ENCODE measurements at places on chromosomes 6 and 20.

DNA sequence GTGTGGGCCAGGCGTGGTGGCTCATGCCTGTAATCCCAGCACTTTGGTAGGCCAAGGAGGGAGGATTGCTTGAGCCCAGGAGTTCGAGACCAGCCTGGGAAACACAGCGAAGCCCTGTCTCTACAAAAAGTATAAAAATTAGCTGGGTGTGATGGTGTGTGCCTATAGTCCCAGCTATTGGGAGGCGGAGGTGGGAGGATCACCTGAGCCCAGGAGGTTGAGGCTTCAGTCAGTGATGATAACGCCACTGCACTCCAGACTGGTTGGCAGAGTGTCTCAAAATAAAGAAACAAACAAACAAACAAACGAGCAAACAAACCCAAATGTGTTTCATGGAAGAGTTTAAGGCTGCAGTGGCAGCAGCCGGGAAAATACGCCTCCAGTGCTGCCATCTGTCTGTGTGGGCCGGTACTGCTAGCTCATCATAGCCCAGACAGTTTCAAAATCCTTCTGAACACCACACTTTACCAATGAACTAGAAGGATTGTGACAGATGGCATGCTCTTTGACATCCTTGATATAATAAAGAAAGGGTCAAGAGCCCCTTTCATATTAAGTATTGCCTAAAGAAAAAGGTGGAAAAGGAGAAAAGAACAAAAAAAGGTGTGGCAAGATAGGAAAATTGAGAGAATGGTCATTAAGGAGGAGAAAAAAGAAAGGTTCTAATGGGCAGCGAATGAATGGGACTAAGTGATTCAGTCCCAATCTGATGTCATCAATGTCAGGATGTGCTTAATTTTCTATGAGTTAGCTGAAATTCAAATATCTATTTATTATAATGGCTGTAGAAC lies 298.6 kb downstream of the SYNE1 start:
- DNase-seq = no peak

DNA sequence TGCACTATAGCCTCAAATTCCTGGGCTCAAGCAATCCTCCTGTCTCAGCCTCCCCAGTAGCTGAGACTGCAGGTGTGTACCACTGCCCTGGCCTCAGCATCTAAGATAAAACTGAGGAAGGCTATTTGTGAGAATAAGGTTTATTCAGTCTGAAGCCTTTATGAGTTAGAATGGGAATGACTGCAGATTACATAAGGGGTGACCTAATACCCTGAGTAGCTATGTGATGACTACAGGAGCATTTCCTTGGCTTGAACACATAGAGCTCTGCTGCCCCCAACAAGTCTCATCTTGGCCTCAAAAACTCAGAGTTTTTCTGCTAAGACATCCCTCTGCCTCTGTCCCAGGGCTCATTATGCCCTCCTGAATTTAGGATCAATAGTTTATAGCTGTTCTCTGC lies 7.6 kb downstream of the GSS start:
- DNase-seq = no peak

DNA sequence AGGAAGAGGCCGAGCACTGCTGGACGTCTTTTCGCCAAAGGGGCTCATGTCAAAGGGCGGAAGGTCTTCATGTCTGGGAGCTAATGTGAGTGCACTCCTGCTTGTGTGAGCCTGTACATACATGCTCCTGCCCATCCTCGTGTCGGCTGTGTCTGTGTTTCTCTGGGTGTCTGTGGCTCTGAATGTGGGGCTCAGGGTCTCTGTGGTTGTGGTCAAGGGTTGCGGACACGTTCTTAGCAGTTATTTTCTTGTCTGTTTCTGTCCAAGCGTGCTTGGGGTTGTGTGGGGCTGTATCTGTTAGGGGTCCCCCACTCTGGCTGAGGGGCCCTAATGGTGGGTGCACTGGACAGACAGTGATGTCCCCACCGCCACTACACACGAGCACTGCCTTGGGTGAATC lies 2.9 kb downstream of the AVP start:
- no peak for DNase-seq

- no peak for DNase-seq
Measured at GRCh38 chr6:14190191-14190928, 72.8 kb downstream of the CD83 start.

GRCh38 chr20:23490817-23491216 lies at the start of gene CST8:
Gene CST8, plus strand, starts transcription at chr20:23491117. Its CDS starts 551 bp downstream, at chr20:23491668.
- no peak for DNase-seq

DNA sequence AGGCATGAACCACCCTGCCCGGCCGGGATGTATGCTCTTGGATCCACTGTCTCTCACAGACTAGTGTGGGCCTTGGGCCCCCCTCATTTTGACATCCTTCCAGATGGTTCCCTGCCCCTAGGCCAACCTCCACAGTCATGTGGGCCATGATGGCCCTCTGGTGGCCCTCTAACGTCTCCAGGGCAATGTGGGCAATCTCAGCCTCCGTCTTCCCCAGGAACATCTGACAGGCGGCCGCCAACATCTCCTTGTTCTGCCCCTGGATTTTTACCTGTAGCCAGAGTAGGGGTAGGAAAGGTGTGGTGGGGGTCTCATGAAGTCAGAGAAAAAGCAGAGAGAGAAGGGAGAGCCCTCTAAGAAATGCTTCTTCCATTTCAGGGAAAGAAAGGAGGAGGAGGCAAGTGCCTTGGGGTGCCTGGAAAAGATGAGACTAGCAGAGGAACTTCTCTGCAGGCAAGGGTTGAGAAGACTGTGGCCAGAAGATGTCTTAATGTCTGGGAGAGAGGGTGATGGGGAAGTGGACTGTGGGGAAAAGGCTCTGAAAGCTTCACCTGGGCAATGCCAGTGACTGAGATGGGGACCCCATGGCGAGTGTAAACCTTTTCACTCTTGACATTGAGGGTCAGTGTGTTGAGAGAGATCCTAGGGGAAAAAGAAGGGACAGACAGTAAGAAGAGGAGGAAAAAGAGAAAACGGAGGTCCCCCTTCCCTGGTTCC lies 1.3 kb downstream of the FLOT1 start:
- no peak for DNase-seq

- DNase-seq = no peak
Measured at GRCh38 chr6:11929241-11929835, 82.8 kb upstream of the HIVEP1 start.

DNA sequence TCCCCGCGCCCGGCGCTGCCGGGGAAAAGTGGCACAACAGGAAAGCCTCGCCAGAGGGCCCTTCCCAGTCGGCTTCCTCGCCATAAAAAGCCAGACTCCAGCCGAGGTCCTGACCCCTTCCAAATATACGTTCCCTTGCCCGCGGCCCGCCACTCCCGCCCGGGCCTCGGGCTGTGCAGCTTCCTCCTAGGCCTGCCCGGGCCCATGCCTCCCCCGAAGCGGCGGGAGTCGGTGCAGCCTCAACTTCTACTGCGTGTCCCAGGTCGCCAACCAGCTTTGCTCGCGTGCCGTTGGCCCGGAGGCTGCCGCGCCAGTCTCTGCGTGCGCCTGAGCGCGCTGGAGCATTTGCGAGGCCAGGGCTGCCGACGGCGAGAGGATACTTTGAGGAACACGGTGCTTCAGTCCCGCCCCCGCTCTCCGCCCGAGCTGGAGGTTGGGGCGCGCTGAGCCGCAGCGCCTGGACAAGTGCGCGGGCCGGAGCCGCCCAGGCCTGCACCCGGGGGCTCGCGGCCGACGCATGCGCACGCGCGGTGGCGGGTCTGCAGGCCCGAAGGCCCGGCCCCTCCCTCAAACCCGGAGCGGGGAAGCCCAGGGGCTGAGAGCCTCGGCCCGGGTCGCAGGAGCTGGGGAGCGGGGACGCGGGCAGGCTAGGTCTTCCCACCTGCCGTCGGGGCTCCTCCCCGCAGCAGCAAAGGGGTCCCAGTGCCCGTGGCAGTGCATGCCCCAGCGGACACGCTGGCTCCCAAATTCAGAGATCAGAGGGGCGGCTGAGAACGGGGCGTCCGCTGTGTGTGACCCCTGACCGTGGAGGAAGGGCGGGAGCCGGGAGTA lies 10.2 kb downstream of the FOXC1 start:
- DNase-seq = no peak

- no peak for DNase-seq
Measured at GRCh38 chr6:150304429-150304828, 64.4 kb upstream of the IYD start.

- no peak for DNase-seq
Measured at GRCh38 chr6:131058236-131058635, 4.8 kb downstream of the EPB41L2 start.

DNA sequence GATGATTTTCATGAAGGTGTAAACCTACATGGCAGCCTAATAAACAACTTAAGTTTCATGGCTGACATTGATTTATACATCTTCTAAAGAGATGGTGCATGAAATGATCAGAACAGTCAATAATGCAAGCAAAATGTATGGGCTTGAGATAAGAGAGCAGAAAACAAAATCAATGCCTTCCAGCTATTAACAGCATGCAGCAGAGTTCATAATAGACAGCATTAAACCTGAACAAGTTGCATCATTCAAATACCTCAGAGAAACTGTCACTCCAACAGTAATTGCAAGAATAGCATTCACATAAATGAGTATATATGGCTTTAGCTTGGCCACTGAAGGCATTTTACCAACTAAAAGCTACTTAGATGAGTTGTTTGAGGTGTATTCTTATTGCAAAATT lies 319.6 kb upstream of the ARID1B start:
- no peak for DNase-seq

- DNase-seq = no peak
Measured at GRCh38 chr20:63498960-63499337, at the start of gene EEF1A2. Gene EEF1A2, minus strand, starts transcription at chr20:63499083. Its CDS starts 1,320 bp downstream, at chr20:63497763.

DNA sequence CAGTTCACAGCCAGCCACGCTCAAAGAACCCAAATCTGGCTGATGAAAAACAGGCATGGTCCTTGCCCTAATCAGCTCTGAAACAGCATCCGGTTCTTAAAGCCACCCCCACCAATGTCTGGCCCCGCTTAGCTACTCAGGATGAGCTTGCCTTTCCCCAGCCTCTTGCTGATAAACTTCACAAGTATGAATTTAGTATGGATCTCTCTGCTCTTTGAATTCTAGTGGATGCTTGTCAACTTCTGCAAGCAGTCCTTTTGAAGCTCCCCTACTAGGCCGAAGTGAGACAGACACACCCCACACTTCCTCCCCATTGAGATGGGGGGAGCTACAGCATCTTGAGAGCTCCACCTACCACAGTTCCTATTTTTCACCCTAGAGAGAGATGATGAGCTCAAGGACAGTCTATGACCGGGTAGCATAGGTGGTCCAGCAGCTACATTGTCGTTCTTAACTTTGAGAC lies 36.7 kb downstream of the EBF4 start:
- DNase-seq = no peak

- DNase-seq = no peak
Measured at GRCh38 chr6:157020398-157020797, 243.2 kb downstream of the ARID1B start.

DNA sequence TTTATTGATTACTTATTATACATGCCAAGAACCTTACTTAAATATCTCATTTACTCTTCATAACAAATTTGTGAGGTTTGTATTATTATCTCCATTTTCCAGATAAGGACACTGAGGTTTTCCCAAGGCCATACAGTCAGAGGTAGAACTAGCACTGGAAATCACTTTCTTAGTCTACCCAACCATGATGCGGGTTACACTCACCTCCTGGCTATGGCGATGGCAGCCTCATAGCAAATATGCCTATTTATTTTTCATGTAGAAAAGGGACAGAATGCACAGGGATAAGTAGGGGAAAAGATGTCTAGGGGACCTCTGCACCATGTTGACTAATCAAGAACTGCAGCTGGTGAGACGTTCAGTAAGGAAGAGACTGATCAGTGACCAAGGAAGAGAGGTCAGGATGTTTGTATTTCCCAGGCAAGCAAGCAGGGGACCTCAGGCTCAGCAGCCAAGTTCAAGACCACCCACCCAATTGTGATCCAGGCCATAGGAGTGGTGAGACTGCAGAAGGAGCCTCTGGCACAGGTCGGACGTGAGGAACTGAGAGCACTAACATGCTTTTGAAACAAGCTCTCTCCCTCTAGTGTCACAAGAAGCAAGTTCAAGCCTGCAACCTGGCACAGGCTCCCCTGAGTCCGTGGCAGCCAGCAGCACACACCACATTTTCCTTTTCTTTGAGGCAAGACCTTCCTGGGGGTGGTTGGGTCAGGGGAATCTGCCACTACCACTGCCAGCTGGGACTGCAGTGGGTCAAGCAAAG lies 97.8 kb downstream of the GMPR start:
- no peak for DNase-seq

- DNase-seq = no peak
Measured at GRCh38 chr6:158153576-158153975, 14.5 kb downstream of the SERAC1 start.

DNA sequence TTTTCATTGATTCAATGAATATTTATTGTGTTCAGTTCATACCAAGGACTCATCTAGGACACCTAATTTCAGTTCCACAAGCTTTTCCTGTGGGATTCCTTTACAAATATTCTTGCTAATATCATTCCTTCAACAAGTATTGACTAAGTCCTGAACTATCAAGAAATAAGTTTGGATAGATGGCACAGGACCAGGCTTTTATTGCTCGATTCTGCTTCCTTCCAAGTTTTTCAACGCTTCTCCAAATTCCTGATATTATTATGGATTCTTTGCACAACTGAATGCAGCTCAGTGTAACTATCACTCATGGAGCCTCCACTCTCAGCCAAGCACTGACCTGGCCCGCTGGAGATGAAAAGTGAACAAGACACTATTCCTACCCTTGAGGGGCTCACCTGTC lies 32.7 kb upstream of the COL21A1 start:
- DNase-seq = no peak

DNA sequence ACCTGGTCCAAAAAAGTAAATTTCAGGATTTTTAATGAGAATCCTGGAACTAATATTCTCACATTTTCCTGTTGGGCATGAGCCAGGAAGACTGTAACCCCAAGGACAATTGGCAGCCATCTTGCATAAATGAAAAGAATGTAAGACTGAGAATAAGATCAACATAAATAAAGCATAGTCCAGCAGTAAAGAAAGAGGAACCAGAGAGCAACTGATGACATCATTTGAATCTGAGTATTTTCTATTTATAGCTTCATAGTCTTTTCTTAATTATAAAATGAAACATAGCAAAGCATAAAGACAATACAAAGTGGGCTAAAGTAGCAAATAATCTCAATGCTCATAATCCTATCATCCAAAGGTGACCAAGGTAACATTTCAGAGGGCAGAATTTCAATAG lies 26.6 kb upstream of the FBXL4 start:
- DNase-seq = no peak

DNA sequence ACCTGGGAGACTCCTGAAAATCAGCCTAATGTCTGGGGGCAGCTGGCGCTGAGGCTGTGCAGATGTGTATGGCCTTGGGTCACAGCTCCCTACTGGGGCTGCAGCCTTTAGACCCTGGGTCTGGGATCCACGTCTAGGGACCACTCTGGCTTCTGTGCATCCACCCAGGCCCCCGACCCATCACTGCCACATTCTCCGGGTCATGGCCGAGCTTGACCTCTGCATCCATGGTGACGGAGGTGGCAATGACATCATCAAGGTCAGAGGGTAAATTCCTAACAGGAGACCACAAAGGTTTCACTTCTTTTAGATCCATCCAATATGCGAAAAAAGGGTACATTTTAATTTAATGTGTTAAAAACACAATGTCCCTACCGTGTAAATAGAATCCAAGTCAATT lies 14.5 kb upstream of the PCMTD2 start:
- DNase-seq = no peak

GRCh38 chr6:3617681-3618311 lies 133.7 kb downstream of the PXDC1 start:
- no peak for DNase-seq

All from SHP77 treated with DMSO at 0.1 percent for 48 hours (cell line).